KG1 (cell line): ENCODE measurements at places on chromosomes 5 and 9.

GRCh38 chr9:72315089-72315509 lies 49.9 kb downstream of the ZFAND5 start:
- DNase-seq: no peak

- no peak for DNase-seq
Observed at GRCh38 chr5:147963948-147964693, 57.8 kb upstream of the C5orf46 start.

GRCh38 chr5:155929112-155929511 lies 397.9 kb upstream of the SGCD start:
- DNase-seq: no peak

GRCh38 chr9:93954434-93955061 lies 607 bp downstream of the BARX1 start:
- DNase-seq: no peak

DNA sequence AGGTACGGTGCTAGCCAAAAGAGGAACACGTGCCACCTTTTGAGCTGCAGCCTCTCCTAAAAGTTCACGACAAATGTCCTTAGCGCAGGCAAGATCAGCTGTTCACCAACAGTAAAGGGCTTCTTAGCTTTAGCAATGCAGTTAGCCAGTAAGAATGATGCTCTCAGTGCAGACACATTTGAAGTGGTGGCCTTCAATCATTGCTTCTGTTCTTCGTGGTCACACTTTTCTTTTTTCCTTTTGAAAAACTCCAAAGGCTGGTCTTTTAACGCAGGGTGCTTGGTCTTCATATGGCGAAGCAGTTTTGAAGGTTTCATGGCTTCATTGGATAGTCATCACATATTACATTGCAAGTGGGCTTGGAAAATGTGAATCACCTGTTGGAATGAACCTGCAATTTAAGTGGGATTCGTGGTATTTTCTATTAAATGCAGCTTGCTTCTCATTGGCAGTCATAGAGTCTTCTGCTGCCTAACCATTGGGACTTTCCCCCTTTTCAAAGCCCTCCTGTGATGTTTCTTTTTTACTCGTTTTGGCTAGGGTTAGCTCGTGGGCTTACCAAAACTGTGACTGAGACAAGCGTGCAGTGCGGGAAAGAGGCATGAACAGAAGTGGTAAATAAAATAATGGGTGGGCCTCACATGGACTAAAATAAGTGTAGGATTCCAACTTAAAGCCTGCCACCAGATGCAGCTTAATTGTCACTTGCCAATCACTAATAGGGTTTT lies 100.9 kb downstream of the MRPL36 start:
- DNase-seq: no peak

DNA sequence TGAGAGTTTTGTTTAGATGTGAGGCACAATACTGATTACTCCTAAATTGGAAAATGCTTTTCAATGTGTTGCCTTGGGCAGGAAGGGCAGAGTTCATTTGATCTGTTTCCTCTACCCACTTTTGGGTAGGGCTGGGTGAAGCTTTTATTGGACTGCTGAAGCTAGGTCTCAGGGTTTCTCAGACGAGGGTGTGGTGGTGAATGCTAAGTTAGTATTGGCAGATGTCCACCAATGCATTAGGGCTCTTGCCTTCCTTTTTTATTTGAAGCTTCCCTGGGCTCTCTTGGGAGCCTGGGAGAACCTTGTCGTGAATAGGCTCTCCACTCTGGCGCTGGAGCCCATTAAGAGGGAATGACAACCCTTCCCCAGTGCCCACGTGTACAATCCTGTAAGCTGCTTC lies 23.1 kb downstream of the SPTAN1 start:
- no peak for DNase-seq

DNA sequence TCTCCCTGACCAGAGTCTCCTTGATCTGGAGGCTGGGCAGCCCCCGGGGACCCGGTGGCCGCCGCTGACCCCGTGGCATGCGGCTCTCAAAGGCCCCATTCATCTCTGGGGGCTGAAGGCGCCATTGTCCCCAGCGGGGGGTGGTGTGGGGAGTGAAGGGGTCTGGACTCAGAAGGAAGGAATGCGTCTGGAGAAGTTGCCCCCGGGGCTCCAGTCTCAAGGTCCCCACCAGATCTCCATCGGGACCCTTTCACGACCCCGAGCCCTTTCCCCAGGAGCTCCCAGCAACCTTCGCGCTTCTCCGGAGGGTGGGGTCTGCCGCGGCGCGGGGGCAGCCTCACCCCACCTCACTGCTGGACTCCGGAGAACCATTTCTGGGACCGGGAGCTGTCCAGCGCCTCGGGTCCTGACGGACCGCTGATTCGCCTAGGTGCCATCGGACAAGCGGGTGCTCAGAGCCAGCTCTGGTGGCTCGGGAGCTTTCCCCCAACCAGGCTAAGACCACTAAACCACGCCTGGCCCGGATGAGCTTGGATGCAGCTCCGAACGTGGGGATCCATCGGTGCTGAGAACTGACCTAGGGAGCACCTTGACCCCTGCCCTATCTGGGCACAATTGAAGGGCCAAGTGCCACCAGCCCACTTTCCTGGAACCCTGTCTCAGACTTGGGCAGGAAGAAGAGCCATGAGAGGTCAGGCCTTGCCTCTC lies 5.1 kb upstream of the PCDH1 start:
- no peak for DNase-seq

DNA sequence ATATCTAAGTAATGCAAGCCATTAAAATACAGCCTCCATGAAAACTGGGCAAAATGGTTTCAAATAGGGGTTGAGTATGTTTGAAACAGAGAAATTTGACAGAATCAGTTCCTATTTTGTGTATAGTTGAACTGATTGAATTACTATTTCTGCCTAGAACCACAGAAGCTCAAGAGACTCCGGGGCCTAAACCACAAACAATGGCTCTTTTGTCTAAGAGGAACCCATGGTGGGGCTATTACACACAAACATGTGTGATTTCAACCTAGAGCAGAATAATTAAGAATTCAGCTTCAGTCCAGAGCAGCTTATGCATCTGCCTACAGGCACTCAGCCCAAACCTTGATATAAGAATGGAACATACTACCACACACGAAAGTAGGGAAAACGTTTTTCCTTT lies 171.2 kb upstream of the MPDZ start:
- DNase-seq: no peak

DNA sequence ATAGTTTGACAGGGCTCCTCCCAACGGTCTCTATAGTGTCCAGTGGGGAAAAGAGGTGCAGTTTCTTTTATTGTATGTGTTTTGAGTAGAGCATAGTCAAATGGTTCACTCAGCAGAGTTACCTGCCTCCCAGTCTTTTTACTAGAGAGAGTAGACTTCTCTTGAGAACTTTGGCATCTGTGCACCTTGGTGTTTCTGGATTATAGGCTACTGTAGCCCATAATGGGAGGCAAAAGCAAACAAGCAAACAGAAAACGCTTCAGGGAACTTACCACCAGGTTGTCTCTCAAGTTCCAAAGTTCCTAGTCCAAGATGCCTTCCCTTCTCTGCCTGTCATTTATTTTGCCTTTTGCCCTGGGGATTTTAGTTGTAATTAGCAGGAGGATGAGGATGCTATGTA lies 26.2 kb downstream of the INVS start:
- DNase-seq: no peak

- DNase-seq: no peak
Observed at GRCh38 chr9:19641046-19641445, 147.8 kb downstream of the SLC24A2 start.

DNA sequence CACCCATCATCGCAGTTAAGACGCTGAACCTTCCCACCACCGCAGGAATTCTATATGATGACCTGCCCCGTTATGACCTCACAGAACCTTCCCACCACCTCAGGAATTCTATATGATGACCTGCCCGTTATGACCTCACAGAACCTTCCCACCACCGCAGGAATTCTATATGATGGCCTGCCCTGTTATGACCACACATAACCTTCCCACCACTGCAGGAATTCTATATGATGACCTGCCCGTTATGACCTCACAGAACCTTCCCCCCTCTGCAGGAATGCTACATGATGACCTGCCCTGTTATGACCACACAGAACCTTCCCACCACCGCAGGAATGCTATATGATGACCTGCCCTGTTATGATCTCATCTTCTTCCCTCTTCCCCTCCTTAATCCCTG lies 64.3 kb downstream of the IRX1 start:
- DNase-seq: no peak

DNA sequence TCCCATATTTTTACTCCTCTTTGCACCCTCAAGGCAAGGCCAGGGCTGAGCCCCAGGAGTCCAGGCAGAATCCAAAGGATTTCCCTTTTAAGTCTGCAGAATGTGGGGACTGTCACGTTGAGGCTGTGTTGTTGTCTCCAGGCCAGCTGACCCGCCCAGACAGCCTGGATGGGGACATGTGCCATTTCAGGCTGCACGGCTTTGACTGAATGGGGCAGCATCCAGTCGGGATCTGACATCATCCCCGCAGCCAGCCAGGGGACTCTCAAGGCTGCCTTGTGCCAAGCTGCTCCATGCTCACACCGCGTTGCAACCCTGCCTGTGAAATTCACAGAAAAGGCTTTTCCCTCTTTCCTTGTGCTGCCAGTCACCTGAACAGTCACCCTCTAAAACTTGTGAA lies 2.2 kb upstream of the ZNF366 start:
- no peak for DNase-seq

DNA sequence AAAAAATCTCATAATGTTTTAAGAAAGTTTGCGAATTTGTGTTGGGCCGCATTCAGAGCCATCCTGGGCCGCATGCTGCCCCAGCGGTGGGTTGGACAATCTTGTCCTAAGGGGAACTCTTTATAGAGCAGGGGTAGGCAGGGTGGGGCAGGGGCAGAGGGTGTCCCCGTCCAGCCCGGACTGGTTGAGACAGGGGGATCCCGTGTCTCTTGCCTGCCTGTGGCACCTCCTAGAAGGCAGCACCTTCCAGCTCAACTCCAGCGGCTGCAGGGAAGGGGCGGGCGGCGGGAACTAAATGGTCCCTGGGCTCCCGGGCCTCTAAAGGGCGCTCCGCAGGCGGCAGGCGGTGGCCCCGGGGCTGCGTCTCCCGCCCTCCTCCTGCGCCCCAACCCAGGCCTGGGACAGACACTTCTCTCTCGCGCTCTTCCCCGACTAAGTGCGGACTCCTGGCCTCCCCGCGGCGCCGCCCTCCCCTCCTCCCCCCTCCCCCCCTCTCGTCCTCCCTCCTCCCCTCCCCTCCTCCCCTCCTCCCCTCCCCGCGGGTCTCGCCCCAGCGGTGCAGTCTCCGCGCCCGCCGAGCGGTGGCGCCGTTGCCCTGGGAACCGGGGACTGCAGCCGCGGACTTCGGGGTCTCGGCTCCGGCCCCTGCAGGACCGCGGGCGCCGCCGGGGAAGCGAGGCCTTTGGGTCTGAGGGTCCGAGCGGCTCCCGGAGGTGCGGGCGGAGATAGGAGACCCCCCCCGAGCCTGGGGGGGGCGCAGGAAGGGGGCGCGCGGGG lies 132.6 kb downstream of the MRPL36 start:
- DNase-seq: no peak

- no peak for DNase-seq
Observed at GRCh38 chr5:55920784-55921183, 69.6 kb downstream of the IL31RA start.

DNA sequence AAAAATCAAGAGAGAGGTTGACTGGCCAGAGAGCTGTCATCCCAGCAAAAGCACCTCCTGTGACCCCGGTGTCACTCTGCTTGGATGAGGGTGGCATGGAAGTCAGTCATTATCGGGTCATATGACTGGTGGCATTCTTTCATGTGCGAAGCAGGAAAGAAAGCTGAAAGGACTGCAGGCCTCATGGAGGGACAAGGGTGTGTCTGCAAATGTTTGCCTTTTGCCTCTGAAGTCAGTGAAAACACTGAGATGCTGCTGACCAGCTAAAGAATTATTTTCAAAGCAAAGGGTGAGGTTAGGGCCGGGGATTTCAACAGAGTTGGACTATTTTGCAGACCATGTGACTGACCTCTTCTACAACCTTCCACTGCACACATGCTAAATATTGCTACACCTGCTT lies 298.3 kb downstream of the CSNK1G3 start:
- no peak for DNase-seq
